ENCODE measurements at places on chromosomes 1 and 21.

DNA sequence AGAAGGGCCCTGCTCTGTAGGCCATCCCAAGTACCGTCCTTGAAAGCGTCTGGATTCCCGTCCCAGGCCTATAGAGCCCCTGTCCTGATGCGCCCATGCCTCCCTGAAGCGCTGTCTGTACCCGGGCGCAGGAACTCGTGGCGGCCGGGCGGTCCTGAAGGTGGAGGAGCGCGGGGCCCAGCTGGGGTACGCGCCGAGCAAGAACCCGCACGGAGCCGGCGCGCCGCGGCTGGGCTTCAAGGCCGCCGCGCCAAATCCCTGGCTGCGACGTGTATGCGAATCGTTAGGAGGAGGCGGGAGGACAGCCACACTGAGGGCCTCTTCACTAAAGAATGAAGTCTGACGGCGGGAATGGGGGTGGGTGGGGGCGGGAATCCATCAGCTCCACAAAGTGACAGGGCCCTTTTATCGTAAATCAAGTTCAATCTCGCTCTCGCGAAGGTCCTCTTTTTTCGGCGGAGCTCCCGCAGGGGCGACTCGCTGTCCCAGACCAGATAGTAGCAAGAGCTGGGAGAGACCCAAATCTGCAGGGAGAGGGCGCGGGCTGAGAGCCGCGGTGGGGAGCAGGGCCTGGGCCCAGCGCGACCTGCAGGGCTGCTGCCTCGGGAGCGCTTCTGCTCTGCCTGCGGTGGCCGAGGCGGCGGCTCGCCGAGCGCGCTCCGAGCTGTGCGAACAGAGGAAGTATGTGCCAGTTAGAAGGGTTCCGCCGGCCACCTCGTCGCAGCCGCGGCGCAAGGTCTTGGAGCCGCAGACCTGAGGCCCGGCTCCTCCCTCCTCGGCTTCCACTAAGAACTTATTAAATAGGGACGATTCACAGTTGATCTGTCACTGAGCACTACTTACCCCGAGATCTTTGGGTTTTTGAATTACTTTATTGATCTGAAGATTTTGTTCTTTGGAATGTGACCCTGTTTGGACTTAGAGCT is 10.4 kb downstream of the BARHL2 start:
- peak; percentile 74 for DNase-seq

- no peak for DNase-seq
These were observed 101.8 kb upstream of the LPGAT1 start for GRCh38 chr1:211932231-211932932.

GRCh38 chr1:184615301-184615700 is 139.4 kb downstream of the EDEM3 start:
- DNase-seq: no peak

- DNase-seq: peak; percentile 56
These were observed 18.9 kb upstream of the ZNF683 start for GRCh38 chr1:26391450-26391849.

DNA sequence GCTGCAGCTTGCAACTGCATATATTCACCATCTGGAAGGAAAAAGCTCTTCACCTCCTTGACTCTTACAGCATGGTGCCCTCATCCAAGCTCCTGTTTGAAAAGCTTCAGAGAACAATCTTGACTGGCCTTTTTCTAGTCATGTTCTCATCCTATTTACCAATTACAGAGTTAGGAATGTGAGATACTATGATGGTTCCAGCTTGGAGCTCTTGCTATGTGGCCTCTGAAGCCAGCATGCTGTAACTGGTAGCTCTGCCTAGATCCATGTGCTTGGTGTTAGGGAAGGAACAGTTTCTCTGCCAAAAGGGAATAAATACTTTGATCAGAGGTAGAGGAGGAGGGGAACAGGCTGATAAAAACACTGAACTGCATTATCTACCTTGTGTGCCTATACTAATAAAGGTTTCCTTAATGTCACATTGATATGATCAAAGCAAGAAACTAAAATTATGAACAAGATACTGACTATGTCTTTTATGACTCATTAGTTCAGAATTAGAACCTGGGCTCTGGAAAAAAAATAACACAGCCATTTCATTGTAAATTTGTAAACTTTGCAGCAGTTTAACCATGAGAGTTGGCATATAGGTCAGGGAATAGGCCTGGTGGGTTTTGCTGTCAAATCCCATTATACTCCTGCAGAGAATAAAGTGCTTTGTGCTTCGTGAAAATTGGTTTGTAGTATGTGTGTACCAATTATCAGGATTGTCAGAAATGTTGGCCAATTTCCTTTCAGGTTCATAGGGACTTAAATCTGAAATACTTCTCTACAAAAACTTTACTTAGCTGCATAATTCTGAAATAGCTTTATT is 92.7 kb downstream of the LEPR start:
- no peak for DNase-seq

DNA sequence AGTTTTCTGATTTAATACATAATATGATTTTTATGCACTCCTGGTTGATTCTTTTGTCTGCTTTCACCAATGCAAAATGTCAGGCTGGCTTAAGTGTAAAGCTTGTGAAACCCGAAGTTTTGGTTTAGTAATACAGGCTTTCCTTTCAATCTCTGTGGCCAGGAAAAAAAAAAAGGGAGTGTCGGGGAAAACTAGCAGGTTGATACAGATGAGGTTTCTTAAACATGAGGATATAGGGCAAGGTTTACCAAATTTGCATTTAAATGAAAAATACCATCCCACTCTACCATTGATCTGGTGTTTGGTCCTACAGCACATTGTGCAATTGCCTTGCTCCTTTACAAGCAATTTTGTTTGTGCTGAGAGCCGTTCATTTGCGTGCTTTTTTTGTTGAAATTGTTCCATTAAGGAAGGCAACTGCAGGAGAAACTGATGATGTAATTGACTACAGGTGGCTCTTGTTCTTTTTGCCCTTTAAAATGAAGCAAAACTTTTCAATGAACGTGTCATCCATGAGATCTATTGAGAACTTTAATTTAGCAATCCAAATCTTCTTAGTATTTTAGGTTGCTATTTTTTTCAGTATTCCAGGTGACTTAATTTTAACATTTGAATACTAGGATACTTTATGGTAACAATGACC is 22.7 kb downstream of the CLIC6 start:
- DNase-seq: no peak

- no peak for DNase-seq
These were observed 25.2 kb upstream of the TDRD10 start for GRCh38 chr1:154476791-154477190.

DNA sequence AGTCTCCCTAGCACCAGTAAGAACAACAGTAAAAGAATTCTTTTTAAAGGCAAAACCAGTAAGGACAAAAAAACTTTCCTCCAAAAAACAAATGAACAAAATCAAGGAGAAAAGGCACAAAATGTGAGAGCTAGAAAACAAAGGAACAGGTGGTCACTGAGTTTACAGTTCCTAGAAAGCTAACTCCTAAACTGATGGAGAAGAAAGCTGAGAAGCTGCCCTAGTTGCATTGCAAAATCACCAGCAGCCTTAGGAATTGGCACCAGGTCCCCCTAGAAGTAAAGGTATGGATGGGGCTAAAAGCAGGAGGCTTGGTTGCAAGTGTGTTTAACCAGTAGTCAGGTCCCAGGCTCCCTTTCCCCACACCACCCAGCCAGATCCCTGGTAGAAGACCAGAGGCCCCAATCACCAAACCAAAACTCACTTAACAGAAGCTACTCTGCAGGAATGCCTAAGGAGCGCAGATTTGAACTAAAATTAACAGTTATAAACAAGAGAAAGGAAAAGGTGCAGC is 47.6 kb downstream of the RAB3GAP2 start:
- no peak for DNase-seq

DNA sequence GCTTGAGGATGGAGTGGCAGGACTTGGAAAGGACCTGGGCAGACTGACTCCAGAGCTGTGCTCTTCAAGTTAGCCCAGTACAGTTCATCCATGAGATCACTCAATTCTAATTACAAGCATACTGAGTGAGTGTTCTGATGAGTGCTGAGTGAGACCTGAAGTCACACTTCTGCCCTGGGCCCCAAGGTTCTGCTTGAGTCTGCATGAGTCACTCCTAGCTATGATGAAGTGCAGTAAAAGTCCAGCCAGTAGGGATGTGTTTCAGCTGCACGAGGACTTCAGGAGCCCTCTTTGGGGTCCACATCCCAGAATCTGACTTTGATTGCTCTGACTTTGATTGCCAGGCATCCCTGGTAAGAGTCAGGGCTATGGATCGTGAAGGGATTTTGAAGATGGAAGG is 35.8 kb downstream of the PLEKHA6 start:
- no peak for DNase-seq

DNA sequence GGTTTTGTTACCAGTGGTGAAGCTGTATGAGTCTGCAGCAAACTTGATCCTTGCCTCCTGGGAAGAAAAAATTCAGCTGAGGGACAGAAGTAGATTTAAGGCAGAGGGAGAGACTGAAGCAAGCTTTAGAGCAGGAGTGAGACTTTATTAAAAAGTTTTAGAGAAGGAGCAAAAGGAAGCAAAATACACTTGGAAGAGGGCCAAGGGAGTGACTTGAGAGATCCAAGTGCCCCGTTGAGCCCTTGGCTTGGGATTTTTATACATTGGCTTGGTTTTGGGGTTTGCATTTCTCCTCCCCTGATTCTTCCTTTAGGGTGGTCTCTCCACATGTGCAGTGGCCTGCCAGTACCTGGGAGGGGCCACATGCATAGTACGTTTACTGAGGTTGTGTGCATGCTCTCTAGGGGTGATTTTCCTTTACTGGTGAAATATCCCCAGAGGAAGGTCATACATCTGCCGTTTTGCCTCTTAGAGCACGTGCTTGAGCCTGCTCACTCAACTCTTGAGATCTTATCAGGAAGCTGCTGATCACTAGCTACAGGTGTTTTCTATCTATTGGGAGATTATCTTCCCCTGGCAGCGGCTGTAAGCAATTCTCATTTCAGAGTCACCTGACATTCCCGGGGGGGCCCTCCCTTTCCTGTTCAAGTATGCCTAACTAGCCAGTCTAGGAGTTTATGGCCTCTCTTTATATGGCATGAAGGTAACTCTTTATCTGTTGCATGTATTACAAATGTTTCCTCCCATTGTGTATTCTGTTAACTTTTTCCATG is 20.3 kb downstream of the FASLG start:
- no peak for DNase-seq

DNA sequence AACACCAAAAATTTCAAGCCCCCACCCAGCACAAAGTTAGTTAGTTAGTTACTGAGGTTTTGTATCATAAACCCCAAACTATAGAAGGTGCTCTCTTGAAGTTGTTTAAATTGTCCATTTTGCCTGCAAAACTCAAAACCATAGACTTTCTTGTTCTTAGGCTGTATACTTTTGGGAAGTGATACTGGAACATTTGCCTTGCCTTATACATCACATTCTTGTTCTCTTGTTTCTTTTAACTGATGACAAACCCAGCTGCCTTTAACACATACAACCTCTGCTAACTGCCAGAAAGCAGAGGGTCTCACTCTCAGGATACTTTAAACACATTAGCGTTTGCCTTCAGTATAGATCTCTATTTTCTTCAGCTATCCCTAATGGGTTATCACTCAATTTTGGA is 570.5 kb downstream of the MRPL39 start:
- no peak for DNase-seq

GRCh38 chr1:225709101-225709500 is 56.2 kb upstream of the ENAH start:
- no peak for DNase-seq

GRCh38 chr21:39518055-39518846 is 66.5 kb downstream of the SH3BGR start:
- DNase-seq: peak; percentile 60

- no peak for DNase-seq
These were observed 654.5 kb downstream of the MATN1 start for GRCh38 chr1:30068787-30069472.

DNA sequence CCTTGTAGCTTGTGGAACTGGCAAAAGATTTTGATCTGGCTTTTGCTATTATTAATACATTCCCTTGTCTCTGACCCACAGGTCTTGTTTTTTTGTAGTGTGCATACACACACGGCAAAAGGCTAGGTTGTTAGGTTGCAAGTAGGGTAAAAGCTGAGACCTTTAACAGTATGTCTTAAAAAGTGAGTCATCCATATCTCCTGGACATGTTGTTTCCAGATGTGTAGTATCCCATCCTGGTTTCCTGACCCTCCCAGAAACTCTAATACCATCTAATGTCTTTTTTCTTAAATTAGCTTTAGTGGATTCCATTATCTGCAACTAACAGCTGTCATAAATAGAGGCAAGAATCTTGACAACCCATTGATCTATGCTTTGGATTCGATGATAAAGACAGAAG is 14.7 kb downstream of the OVGP1 start:
- DNase-seq: no peak

- DNase-seq: no peak
These were observed 11.9 kb upstream of the CAPN2 start for GRCh38 chr1:223700388-223700918.

DNA sequence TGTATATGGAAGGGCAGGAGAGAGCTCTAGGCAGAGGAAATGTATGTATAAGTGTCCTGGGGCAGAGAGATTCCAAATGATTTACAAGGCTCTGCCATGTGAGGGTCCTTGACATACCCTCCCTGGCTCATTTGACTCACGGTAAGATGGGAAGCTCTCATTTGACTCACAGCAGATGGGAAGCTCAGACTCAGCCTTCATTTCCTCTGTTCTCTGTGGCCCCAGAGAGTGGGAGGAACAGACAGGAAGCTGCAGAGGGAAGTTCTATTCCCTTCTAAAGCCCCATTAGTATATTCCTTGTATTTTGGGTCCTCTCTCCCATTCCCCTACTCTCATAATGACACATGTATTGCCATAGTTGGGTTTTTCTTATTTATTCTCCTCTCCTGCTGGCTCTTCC is 44.9 kb downstream of the FOXD2 start:
- no peak for DNase-seq

DNA sequence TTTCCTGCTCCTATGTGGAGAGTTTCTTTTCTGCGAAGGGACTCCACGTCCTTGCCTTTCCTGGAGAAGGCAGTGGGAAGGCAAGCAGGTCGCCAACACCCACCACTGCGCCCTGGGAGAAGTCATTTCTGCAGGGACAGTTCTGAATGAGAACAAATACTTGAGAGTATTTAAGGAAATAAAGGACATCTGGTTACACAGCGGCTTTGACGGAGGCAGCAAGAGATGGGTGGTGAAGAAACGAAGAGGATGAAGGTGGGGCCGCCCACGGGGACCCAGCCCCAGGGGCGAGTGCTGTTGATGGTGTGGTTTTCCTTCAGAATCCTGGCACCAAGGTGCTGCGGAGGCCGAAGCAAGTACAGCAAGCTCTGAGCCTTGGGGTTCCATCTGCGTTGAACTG is 75.5 kb downstream of the PSMG1 start:
- DNase-seq: no peak

DNA sequence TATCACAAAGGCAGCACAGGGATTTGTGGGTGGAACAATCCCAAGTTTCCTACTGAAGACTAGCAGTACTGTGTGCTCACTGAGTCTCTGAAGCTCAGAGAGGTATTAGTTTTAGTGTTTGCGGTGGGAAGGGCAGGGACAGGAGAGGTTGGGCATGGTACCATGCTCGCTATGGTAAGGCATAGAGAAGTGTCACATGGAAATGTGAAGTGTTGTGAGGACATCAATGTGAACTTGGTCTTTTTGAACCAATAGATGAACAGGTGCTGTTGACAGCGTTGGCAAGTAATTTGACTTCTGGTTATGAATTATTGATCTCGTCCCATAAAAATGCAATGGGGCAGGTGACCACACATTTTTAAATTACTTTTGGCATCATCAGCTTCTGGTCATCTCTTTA is 55.8 kb upstream of the ADAMTS1 start:
- DNase-seq: no peak

All from NCI-H526 (cell line).